Activated naive CD8-positive, alpha-beta T cell treated with anti-CD3 and anti-CD28 coated beads, Interleukin-2, amount 10 ng/mL, durations not matched to agents 7 days and 5 days (primary cell): ENCODE measurements at places on chromosomes 5 and 9.
A peak's percentile ranks its signal among the peaks of the same experiment; 100 is the strongest.

GRCh38 chr5:20098694-20099093 lies 110.7 kb upstream of the CDH18 start:
- DNase-seq = no peak

DNA sequence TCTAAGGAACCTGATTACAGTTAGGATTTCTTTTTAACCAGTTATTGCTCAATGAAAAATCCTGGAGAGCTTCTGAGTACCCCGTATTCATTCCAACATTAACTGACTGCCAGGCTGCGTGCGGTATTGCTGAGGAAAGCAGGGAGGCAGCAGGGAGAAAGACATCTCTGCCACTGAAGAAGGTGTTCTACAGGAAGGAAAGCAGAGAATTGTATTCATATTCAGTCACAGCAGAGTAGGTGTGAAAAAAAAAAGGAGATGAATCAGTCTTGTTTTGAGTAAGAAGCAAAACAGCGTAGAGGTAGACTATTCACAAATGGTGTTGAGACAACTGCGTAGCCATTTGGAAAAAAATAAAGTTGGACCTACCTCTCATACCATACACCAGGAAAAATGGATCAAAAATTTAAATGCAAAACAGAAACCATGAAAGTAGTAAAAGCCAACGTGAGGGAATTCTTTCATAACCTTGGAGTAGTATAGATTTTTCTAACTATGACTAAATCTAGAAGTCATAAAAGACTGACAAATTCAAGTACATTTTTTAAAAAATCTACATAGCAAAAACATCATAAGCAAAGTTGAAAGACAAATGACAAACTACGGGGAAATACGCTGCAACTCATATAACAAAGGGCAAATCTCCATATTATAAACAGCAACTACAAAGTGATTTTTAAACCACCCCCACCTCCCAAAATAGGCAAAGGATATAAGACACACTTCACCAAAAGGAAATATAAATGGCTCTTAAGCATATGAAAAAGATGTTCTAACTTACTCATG lies 9.9 kb upstream of the NR4A3 start:
- no peak for DNase-seq

- DNase-seq = no peak
These were observed 82.6 kb downstream of the GPR21 start for GRCh38 chr9:123116036-123116435.

- no peak for DNase-seq
These were observed 31.2 kb upstream of the LAMC3 start for GRCh38 chr9:130977811-130978221.

DNA sequence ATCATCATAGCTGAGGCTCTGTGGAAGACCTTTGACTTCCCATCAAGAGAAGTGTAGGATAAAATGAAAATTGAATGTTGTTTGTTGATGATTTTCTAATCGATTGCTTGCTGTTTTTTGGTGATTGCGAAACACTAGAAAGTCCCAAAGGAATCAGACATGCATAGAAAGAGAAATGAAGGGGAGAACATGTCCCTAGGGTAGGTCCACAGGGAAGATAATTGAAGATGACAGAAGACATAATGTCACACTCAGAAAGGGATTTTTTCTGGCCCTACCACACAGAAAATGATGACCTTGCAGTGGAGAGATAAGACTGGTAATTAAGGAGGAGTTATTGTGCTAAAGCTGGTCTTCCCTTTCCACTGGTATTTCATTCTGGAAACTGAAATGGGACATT lies 62.8 kb downstream of the INSYN2B start:
- DNase-seq = no peak

GRCh38 chr9:8804613-8805012 lies 1005.0 kb upstream of the DMAC1 start:
- no peak for DNase-seq

DNA sequence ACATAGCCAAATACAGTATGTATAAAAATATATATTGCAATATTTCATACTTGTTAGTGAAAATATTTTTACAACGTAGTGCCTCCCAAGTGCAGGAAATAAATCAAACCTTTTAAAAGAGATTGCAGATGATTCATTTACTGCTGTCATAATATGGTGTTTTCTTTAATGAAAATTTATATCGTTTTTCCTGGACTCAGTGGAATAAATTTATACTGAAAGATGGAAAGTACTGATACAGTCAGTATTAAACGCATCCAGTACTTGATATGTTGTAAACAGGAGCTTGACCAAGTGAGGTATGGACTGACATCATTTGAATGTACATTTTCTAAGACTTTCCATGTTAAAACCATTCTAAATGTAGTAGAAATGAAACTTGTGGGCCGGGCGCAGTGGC lies 143.4 kb upstream of the ZNF608 start:
- DNase-seq = no peak

GRCh38 chr5:179342577-179342976 lies 2.7 kb downstream of the ADAMTS2 start:
- no peak for DNase-seq

DNA sequence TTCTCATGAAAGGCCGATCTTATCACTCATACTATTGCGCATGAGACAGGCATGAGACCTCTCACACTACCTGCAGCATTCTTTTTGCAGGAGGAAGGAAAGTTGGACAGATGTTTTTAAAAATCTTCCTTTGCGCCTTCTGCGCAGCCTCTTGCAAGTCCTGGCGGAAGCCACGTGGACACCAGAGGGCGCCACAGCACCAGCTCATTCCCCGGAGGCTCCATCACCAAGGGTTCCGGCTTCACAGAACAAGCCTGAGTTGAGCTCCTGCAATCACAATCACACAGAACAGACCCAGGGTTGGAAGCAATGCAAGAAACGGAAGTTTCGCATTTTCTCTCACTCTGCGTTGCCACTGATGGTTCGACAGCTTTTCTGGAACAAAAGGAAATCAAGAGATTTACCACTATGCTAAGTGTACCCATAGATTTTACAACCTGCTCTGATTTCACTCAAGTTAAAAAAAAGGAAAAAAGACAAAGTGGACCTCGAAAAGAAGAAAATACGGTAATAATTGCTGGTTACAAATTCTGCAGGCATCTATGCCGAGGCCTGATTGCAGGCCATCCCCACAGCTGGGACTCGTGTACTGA lies 304.7 kb upstream of the MSX2 start:
- peak; percentile 85 for DNase-seq

GRCh38 chr5:33438996-33439395 lies 1.8 kb upstream of the TARS1 start:
- DNase-seq = no peak

GRCh38 chr5:173940269-173940668 lies 48.7 kb upstream of the C5orf47 start:
- DNase-seq = no peak

DNA sequence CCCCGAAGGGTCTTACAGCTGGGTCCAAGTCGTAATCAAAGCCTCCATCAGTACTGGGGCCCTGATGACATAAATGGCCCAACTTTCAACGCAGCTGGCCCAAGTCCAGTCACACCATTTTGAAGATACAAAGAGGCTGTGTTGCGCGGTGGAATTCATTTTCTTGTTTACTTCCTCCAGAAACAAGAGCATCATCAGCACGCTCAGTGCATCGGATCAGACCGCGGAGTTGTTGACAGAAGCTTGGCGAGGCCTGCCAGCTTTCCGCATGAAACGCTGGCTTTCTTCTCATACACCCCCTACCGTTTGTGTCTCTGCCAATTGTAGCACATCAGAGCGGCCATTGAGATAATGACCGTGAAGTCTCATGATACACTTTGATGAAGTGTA lies 101.7 kb upstream of the SPATA31D4 start:
- DNase-seq = no peak

GRCh38 chr9:2227144-2227867 lies 212.2 kb downstream of the SMARCA2 start:
- DNase-seq = no peak

GRCh38 chr5:36688722-36689121 lies 82.3 kb downstream of the SLC1A3 start:
- no peak for DNase-seq

GRCh38 chr9:111621895-111622480 lies 9.1 kb upstream of the DNAJC25 start:
- no peak for DNase-seq

DNA sequence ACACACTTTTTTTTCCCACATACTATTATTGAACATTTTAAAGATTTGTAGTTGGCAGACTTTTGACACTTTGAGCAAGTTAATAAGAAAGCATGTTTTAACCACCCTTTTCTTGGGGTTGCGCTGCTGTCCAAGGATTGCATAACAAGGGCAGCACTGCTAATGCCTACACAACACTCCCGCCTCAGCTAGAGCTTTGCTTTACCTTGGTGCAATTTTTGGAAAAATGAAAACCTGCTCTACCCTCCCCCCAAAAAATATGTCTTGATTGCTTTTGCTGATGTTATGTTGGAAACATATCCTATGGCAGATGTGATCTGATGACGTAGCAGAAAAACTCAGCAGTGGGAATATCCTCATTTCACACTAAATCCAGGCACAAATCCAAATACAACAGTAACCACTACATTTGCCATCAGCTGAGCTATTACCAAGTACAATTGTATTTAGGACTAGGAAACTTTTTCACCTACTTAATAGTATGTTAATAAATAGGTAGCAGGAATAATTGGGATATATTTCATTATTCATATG lies 51.5 kb downstream of the UBE2R2 start:
- DNase-seq = no peak

GRCh38 chr9:126164796-126165525 lies 161.7 kb upstream of the MVB12B start:
- no peak for DNase-seq

DNA sequence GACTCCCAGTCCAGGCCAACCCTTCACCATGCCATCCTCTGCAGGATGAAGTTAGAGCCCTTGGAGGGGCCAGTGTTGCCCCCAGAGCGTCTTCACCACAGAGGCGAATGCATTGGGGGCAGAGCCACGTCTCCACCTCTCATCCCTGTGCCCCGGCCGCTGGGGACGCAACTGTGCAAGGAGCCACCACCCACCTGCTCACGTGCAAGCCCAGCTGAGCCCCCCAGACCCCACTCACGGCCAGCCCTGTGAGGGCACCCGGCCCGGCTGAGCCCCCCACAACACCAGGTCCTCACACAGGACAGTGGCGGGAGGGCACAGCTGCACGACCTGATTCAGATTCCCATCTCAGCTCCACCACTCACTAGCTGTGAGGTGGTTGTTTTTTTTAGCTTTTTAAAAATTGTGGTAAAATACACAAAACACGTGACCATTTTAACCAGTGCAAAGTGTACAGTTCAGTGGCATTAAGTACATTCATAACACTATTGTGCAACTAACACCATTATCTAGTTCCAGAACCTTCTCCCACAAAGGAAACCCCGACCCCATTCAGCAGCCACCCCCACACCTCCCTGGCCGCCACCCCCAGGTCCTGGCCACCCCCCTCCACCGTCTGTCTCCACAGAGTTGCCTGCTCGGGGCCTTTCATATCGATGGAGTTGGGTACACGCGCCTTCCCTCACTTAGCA lies 33.5 kb upstream of the UBAC1 start:
- no peak for DNase-seq

DNA sequence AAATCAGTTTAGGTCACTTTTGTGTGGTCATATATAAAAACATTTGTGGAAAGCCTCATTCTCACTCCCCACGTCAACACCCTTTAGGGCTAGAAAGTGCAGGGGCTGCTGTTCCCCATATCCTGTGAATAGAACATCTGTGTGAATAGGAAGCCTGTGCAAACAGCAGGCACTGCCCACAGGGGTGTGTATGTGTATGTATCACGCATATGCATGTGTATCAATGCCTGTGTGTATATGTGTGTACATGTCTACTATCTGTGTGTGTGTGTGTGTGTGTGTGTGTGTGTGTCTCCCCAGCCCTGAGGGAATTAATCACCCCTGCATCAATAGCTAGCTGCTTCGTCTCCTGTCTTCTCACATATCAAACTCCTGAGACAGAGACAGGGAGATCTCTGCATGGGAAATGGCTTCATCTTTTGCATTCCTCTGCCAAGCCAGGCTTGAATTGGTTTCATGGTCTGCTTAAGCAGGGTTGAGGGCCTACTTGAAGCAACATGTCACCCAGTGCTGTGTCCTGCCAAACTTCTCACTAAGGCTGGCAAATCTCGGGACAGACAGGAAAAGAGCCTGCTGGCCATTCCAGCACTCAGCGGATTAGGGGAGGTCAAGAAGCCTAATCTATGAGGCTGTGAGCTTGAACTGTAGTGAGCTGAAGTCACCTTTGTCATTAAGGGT lies 265.8 kb downstream of the ADAMTSL1 start:
- DNase-seq = no peak

- DNase-seq = no peak
These were observed 21.9 kb downstream of the PITX1 start for GRCh38 chr5:135012033-135012588.

GRCh38 chr9:20398536-20399338 lies 223.6 kb downstream of the MLLT3 start:
- DNase-seq = no peak

GRCh38 chr5:1125030-1125357 lies 13.1 kb upstream of the SLC12A7 start:
- no peak for DNase-seq

GRCh38 chr5:37896159-37896558 lies 56.3 kb upstream of the GDNF start:
- no peak for DNase-seq

DNA sequence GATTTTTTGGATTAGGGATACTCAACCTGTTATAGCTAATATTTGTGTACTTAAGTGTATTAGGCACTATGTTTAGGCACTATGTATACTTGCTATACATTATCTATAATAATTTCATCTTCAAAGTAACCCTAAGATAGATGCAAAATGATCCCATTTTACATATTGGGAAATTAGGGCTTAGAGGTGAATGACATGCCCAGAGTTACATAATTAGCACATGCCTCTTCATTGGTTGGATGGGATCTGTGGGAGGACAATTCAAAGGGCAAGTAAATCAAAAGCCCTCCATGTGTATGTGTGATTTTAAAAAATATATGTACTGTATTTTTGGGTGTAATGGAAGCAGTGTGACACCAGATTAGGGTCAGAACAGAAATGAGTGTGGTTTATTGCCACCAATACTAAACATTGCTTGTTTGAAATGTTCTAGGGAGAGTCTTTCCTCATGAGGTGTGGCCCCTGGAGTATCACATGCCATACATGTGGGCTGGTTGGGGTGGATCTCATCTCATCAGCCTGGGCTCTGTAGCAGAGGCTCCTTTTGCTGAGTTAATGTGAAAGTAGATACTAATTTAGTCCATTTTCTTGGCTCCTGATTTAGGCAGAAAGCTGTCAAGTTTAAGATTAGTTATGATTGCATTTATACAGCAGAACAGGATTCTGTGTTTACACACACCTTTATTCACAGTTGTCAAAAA lies 5.5 kb downstream of the C9orf85 start:
- DNase-seq = no peak

DNA sequence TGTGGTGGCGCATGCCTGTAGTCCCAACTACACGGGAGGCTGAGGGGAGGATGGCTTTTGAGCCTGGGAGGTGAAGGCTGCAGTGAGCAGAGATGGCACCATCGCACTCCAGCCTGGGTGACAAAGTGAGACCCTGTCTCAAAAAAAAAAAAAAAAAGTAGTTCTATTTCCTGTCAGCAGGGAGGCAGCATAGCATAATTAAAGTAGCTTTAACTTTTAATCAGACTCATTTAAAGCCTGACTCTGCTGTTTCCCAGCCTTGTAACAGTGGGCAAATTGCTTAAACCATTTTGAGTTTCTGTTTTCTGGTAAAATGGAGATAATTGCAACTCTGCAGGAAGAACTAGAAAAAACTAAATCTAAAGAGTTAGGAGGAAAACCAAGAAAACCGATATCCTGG lies 31.2 kb downstream of the CNOT6 start:
- no peak for DNase-seq
